ENCODE measurements at places on chromosomes 3 and 15.
A peak's percentile ranks its signal among the peaks of the same experiment; 100 is the strongest.

- no peak for DNase-seq
Observed at GRCh38 chr3:69194431-69195165, 72.2 kb upstream of the LMOD3 start.

DNA sequence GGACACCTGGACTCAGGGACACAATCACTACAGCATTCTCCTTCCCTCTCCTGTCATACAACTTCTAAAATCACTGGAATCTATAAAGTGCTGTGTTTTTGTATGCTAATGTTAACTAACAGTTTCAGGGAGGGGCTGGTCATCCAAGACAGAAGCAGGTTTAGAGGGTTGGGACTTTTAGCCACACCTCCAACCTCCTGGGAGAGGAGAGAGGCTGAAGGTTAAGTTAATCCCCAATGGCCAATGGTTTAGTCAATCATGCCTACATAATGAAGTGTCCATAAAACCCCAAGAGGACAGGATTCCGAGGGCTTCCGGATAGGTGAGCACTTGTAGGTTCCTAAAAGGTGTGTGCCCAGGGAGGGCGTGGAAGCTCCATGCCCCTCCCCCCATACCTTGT, 219.3 kb upstream of the CTNNB1 start:
- no peak for DNase-seq

GRCh38 chr3:9800529-9800928, 7.6 kb downstream of the ARPC4 start:
- DNase-seq = no peak

DNA sequence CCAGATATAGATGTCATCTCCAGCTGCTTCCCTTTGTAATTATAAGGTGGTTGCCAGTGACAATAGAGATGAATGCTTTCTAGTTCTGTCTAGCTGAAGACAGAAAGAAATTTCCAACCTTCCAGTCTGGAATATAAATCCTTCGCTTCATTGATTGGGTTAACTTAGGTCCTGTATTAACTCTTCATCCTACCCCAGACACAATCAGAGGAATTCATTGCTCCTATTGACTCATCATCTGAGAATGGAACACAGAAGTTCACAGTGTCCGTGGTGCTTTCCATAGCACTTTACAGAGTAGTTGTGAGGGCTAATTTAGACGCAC, 241.4 kb downstream of the NFKBIZ start:
- DNase-seq = no peak

DNA sequence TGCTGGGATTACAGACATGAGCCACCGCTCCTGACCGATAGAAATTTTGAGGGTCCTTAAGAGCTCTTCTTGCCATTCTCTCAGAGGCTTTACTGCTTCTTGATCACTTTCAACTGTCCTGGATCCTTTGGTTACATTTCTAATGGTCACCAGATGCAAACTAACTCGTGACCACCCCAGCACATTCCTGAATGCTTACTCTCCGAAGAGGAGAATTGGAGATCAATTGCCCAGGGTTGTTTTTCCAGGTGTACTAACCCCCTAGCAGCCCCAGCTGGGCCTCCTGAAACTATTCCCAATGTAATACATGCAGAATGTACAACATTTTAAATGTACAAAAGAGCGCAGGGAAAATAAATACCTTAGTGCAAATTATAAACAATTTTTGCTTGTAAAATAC, 65.1 kb upstream of the TBL1XR1 start:
- no peak for DNase-seq

- no peak for DNase-seq
Observed at GRCh38 chr15:68843425-68844311, 23.0 kb upstream of the ANP32A start.

DNA sequence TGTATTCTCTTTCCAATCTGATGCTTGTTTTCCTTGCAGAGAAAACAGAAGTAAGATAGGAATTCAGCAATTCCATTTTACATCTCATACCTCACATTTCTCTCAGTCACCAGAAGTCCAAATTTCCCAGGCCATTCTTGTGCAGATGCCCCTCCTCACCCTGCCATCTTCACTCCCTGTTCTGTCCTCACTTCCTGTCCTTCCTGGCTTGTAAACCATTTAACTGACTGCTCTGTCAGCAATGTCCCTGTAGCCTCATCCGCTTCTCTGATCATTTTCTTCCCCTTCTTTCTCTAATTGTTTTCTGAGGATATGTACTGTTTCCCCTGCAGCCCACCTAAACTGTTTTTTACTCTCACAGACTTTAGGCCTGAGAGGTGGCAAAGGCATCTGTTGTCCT, 40.3 kb downstream of the BLM start:
- no peak for DNase-seq

DNA sequence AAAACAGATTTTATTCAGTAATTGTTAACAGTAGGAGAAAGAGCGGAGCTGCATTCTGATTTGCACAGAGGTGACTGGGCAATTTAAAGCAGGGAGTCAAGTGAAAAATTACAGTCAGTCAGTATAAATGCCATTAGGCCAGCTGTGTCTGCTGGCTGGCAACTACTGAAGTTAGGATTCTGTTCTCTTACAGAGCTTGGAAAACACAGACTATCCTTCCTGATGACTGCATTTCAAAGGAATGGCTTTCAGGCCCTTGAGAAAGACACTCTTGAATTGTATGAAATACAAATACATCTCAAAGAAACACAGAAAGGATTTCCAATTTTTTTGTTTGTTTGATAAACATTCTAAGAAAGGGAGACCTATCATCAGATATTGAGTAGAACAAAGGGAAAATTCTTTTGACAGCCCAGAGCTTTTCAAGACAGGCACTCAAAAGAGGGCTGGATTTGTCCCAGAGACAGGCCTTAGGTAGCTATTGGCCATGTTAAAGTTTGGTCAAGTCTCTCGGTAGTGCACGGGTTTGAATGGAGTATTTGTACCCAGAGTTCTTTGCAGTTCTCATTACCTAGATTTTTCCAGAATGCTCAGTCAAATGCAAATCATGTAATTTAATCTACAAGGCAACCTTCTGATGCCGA, 551.2 kb upstream of the CCDC54 start:
- DNase-seq = peak; percentile 58

DNA sequence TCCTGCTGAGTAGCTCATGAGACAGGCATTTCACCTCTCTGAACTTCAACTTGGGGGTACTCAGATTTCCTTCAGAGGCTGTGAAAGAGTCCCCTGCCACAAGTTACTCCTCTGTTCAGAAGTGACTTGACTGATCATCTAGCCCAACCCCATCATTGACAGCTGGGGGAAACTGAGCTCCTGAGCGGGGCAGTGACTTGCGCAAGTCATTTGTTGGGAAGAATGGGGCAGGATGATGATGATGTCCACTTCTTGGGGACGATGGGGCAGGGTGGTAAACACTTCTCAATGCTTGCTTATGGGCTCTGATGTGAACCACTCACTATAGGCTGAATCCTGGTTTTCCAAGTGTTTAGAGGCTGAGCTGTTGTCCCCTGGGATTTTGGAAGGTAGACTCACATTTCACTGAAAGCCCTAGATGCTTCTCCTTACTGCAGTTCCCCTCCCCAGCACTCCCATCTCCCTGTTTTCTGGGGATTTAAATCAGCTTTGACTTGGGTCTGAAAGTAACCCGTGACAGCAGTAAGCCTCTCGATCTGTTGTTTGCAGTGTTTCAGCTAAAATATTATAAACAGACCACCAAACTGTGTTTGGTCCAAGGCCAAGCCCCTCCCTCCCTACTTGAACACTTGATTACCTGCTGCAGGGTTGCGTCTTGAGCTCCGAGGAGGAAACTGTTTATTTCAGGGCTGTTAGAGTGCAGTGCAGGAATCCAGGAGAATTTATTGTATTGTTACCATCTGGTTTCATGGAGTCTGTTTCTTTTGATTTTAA, 25.1 kb downstream of the SMAD3 start:
- no peak for DNase-seq

DNA sequence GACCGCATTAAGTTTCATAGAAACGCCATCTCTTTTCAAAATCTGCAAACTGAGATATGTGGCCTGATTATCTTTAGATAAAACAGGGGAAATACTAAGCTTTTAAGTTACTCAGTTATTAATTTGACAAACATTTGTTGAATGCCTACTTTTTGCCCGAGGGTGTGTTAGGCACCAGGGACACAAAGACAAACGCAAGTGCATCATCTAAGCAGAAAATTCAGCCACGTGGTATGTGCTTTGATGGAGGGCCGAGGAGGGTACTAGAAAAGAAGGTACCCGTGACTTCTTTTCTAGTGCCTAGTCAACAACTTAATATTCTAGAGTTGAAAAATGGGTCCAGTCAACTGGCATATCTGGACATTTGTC, 594.3 kb downstream of the MAGI1 start:
- DNase-seq = no peak

DNA sequence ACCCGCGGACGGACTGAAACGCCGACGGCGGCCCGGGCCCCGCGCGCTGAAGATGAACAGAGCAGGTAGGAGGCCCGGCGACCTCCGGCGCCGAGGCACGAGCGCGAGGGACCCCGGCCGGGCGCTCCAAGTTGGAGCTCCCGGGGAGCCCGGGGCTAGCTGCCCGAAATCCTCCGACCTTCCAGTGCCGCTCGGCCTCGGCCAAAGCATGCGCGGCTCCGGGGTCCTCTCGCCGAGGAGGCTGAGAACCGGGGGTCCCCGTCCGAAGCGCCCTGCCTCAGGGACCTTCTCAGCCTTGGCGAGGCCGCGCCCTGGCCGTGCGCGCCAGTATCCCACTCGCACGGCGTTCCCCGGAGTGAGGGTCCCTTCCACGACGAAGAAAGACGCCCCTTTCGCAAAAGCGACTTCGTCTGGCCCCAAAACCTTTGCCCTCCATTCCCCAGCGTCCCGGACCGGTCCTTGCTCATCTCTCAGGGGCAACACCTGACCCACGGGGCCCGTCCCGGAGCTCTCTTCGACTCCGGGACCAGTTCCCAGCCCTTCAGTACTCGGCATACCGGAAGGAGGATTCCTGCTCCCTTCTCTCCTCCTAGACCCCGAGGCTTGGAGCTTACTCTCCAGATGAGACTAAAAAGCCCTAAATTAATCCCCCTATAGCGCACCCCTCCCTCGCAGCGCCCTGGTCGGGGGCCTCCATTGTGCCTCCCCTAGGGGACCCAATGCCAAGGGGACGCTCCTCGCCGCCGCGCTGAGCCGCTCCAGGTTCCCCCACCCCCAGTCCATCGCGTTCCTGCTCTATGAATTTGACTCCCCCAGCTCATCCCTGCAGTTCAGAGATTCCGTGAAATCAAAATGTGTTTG, 7.7 kb upstream of the FGD5 start:
- DNase-seq = no peak

DNA sequence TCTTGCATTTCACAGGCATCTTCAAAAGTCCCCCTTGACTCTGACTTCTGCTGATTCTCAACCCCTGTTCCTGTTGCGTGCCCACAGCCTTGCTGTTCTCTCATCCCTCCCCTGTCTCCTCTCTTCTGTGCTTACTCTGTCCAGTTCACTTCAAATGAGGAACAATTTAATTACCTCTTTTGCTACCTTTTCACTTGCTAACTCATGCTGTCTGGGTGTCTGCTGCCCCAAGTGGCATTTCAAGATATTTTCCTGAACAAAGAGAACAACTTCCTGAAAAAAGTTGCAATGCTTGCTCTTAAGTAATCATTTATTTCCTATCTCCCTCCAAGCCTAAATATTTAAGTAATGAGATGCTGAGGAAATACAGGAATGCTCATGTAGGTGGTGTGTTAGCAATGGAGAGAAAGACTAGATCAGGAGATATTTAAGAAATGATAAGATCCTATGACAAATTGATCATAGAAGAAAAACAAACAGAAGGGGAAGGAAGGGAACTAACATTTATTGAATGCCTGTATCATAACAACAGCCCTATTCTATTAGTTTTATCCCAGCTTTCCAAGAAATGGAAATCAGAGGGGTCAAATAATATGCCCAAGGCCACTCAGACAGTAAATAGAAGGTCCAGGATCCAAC, 42.2 kb downstream of the SV2B start:
- no peak for DNase-seq

GRCh38 chr3:129315223-129315997, 36.7 kb downstream of the HMCES start:
- DNase-seq = no peak
